Iris pigment epithelial cell (primary cell): ENCODE measurements at places on chromosomes 7 and 10.

DNA sequence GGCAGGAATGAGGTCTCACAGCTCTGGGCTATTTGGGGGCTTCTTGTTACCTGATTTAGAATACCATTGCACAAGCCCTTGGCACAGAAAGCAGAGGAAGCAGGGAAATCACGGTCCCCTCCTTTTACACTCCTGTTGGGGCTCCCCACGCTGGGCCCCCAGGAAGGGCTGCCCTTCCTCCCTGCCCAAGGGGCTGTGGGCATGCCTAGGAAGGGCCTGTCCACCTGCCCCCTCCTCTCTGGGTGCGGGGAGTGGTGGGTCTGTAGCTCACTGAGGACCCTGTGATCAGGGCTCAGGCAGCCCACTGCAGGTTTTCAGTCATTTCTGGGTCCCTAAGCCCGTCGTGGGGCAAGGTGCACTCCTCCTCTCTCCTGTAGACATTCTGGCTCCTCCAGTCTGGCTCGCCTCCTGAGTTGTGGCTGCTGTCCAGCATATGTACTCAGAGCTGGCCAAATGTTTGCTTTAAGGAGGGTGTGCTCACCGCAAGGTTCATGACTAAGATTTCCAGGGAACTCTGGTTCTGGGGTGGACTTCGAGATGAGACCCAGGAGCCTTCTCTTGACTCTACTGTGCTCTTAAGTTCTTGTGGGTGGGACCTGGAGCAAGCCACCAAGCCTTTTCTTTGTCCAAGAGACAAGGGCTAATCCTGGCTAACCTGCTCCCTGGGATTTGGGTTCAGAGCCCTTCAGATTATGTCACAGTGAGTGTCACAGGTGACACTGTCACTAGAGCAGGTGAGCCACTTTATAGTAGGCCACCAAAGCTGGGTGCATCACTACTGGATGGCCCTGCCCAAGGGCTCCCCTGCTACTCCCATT lies 56.0 kb downstream of the TACR2 start:
- DNase-seq: peak; percentile 96

GRCh38 chr7:50261593-50261992 lies 42.9 kb upstream of the IKZF1 start:
- no peak for DNase-seq

GRCh38 chr10:115849197-115849596 lies 423.8 kb downstream of the GFRA1 start:
- peak; percentile 44 for DNase-seq

- DNase-seq: peak; percentile 30
These were observed 157.4 kb downstream of the FRMD4A start for GRCh38 chr10:14173391-14173705.

DNA sequence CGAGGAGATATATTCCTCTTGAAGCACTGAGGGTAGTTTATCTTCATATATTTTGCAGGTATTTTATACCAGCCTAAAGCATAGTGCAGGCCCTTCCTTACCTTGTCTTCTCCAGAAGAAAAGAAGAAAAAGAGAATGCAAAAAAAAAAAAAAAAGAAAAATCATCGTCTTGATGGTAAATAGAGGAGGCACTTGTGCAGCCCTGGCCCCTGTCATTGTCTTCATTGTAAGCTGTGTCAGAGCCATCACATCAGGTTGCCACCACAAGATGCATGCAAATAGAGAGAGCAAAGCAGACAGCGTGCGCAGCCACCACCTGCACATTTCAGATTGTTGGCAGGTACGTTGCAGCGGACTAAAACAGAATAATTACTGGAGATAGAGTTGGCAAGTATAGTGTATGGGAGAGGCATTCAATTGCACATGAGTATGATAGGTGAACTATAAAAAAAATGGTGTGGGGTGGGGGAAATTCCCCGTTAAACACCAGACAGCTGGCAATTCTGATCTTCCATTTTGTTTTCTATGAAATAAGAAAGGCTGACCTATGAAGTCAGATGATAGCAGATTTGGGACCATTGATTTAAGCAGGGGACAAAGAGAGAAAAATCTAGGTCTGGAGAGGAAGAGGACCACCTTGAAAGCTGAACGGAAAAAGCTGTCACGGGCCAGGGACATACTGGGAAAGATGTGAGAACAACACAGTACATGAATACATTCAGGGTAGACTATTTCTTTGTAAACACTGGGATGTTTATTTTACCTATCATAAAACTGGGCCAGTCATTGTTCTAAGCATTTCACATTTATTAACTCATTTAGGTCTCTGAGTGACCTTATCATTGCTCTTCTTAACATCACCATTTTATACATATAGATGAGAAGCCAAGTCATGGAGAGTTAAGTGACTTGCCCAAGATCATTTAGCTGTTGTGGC lies 306.3 kb upstream of the SP8 start:
- DNase-seq: no peak

DNA sequence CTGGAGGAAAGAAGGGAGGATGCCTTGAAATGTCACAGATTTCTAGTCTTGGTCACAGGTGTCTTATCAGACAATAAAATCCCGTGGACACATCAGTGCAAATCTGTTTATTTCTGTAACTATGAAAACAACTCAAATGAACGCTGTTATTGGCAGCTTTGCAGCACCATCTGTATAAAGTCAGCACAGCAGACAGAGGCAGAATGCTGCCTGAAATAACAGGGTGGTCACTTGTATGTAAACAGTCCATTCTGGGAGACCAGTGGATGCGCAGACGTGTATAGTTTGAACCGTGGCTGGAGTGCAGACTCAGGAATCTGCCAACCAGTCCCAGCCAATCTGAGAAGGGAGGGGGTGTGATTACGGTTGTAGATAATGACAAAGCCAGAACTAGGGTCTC lies 54.8 kb downstream of the SEC23IP start:
- peak; percentile 43 for DNase-seq

GRCh38 chr7:128781126-128781525 lies 5.5 kb upstream of the OPN1SW start:
- no peak for DNase-seq

DNA sequence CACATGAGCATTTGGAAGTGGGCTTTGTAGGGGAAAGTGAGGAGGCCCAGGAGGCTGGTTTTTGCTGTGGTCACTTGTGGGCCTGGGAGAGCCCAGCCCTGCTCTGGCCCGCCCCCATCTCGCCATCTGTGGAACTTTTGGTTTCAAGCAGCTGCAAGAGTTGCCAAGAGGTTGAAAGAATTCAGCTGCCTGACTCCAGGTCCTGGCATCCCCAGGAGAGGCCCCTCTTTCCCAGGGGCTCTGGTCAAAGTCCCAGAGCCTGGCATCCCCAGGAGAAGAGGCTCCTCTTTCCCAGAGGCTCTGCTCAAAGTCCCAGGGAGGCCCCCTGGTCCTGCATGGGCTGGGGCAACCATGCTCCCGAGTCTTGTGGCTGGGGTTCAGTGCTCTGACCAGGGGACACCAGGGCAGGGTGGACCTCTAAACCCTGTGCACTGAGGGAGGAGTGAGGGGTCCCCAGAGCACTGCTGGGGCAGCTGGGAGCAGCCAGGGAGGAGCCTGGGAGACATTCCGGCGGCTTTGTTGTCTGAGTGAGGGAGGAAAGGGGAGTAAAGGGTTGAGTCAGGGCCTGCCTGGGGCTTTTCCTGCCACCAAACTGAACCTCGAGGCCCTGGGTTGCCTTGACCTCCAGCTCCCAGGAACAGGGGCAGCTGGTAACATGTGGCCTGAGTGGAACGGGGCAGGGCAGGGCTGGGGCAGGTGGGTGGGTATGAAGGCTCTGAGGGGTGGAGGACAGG lies 27.7 kb upstream of the CSGALNACT2 start:
- peak; percentile 40 for DNase-seq

GRCh38 chr7:111159426-111159825 lies 68.5 kb downstream of the LRRN3 start:
- peak; percentile 76 for DNase-seq

DNA sequence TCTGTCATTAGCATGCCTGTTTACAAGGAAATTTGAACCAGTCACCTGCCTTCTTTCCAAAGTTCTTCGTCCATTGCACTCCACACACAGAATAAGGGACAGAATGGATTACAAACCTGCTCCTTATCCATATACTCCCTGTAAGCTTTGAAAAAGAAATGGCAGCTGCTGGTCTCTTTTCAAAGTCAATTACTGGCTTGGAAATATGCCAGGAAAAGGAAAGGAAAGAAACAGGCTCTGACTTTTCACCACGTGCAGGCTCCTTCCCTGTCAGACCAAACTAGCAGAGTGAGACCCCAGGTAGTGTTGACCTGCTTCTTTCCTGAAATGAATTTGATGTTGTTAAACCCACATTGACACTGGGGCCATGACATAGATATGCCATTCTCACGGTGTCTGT lies 84.5 kb downstream of the LHFPL3 start:
- no peak for DNase-seq
